Panc1 (cell line): ENCODE measurements at places on chromosomes 2 and 18.

GRCh38 chr2:38215522-38215921, 139.6 kb upstream of the CYP1B1 start:
- DNase-seq: no peak

- DNase-seq: no peak
Measured at GRCh38 chr18:13054336-13054735, 63.2 kb downstream of the CEP192 start.

GRCh38 chr18:70994116-70994515, 705.3 kb downstream of the SOCS6 start:
- DNase-seq: no peak

DNA sequence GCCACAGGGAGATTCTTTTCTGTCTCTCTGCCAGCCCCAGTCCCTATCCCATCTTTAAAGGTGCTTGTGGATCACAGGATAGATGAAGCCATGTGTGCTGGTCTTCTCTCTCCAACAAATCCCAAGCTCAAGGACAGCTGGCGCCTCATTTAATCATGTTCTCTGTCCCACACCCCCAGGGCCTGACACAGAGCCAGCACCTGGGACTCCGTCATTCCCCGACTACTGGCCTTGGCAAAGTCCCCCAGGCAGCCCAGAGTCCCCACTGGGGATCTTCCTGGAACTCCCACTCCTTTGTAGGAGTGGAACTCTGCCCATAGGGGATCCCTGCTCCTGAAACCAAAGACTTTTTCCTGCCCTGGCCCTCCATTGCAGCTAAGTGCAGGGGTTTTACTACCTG, 60.8 kb downstream of the MTHFD2 start:
- DNase-seq: no peak
